ENCODE measurements at places on chromosomes 7 and 10.

- no peak for DNase-seq
Measured at GRCh38 chr7:47407821-47408674, 173.9 kb downstream of the TNS3 start.

DNA sequence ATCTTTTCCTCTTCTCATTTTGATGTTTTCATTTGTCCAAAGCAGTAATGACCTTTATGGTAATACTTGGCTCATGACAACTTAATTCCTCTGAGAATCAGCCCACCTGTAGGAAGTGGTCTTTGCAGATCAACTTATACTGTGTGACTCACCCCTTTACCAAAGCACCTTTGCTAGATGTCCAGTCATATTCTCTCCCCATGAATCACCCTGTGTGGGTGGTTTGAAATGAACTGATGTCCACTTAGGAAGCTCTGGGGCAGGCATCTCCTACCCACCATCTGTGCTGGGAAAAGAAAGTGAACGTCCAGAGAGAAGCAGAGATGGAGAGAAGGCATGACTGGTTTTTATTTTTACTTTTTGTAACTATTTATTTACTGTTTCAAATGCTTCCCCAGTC is 410.3 kb downstream of the KIF20B start:
- DNase-seq: peak; percentile 83

- peak; percentile 73 for DNase-seq
Measured at GRCh38 chr7:33495207-33495606, 365.8 kb downstream of the BBS9 start.

- peak; percentile 60 for DNase-seq
Measured at GRCh38 chr7:151875942-151876898, 695 bp downstream of the PRKAG2 start.

DNA sequence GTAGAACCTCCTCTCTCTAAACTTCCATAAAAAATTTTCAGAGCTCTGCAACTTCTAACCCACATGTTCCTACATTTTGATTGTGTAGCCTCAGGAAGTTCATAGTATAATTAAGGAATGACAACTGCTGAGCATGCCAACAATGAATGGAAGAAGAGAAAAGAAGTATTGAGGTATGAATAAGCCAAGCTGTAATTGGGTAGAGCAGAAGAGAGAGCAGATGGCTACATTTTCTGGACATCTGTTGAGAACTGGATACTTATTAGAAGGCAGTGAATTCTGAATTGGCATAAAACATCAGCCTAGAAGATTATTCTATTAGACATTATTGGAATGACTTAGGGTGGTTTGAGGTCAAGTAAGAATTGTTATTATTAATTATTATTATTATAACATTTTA is 728.3 kb upstream of the PHF14 start:
- no peak for DNase-seq

- no peak for DNase-seq
Measured at GRCh38 chr7:142927085-142927745, 6.3 kb downstream of the TRPV5 start.

GRCh38 chr7:80699045-80699638 is 60.7 kb downstream of the CD36 start:
- no peak for DNase-seq

GRCh38 chr7:25575634-25576033 is 347.3 kb upstream of the NPVF start:
- no peak for DNase-seq

GRCh38 chr10:6416892-6417512 is 163.1 kb downstream of the PRKCQ start:
- peak; percentile 67 for DNase-seq

- no peak for DNase-seq
Measured at GRCh38 chr10:48523820-48524758, 80.8 kb downstream of the ARHGAP22 start.

DNA sequence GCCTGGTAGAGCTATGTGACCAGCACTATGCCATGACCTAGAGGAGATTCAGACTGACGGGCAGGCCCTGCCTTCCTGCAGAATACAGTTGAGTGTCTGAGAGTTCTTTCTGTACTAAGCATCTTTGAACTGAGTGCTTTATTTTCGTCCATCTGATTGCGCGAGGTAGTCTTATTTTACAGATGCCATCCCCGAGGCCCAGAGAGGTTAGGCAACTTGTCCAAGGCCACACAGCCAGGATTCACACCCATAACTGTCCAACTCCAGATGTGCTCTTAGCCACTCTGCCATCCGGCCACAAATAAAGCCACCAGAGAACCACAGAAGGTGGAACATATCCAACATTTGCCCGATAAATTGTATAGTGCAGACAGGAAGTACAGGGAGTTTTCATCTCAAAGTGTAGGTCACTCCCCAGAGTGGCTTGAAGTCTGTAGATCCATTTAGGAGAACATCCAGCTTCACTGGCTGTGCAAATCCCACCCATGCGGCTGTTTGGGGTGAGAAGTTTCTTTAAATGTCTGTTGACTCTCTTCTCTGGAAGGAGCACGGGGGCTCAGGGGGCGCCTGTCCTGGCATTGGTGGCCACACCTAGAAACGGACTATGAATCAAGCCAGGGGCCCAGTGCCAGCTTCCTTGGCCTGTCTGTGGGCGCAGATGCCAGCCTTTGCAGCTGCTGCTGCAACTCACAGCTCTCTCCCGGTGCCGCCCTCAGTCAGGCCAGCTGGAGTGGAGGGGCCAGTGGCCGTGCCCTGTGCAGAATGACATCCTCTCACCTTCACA is 11.1 kb downstream of the CHST3 start:
- DNase-seq: no peak

- DNase-seq: no peak
Measured at GRCh38 chr7:151728746-151729145, 148.2 kb downstream of the PRKAG2 start.

GRCh38 chr7:87322912-87323311 is 22.6 kb upstream of the CROT start:
- no peak for DNase-seq

DNA sequence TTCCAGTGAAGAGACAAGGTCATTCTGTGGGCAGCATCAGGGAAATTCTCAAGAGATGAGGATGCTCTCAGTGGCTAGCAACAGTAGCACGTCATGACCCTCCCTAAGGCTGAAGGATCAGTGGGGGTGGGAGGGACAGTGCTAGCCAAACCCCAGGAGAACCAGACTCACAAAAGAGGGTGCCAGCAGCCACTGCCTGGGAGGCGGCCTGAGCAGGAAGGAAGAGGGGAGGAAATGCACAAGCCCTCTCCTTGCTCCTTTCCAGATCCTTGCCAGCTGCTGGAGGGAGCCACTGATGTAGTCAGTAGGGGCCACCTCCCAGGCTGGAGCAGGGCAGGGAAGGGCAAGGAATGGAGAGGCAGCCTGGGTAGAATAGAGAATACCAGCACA is 302.7 kb downstream of the RPS24 start:
- peak; percentile 96 for DNase-seq

GRCh38 chr10:100907175-100907574 is 5.6 kb upstream of the SLF2 start:
- DNase-seq: no peak

GRCh38 chr10:14409247-14409646 is 78.5 kb upstream of the FRMD4A start:
- no peak for DNase-seq

- no peak for DNase-seq
Measured at GRCh38 chr10:103281753-103282152, 4.8 kb downstream of the INA start.

GRCh38 chr7:112160130-112160770 is 45.9 kb downstream of the DOCK4 start:
- peak; percentile 30 for DNase-seq

GRCh38 chr7:13151978-13152377 is 464.5 kb downstream of the ARL4A start:
- DNase-seq: no peak

- no peak for DNase-seq
Measured at GRCh38 chr7:70646536-70647248, 485.3 kb upstream of the GALNT17 start.

DNA sequence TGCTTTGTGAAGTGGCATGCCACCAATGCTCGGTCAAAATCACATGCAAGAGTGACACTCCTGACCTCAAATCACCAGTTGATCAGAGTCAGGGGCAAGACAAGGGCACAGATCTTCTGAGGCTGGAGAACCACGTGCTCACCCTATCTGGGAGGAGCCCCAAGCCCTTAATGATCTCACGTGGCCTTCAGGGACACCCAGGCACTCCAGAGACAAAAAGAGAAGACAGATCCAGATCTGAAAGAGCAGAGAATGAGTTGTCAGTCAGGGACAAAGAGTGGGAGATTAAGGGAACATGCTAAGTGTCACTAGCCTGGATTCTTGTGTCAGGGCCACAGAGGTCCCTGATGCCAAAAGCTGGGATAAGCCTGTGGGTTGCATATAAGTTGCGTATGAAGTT is 134.3 kb downstream of the PLXNA4 start:
- DNase-seq: no peak

DNA sequence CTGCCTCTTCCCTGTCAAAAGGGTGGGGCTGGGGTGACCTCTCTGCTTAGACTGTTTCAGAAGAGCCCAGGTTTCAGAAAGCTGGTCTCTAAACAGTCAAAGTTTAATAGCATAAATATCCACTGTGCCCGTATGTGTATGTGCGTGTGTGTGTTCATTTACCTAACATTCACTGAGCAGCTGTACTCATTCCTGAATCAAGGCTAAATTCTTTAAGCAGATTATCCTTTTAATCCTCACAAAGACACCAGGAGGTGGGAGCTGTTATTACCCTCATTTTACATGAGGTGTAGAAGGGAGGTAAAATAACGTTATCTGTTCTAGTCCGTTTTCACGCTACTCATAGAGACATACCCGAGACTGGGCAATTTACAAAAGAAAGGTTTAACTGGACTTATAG is 72.2 kb downstream of the RSU1 start:
- DNase-seq: no peak

- DNase-seq: peak; percentile 19
Measured at GRCh38 chr7:135385209-135385608, 124.7 kb downstream of the CNOT4 start.

DNA sequence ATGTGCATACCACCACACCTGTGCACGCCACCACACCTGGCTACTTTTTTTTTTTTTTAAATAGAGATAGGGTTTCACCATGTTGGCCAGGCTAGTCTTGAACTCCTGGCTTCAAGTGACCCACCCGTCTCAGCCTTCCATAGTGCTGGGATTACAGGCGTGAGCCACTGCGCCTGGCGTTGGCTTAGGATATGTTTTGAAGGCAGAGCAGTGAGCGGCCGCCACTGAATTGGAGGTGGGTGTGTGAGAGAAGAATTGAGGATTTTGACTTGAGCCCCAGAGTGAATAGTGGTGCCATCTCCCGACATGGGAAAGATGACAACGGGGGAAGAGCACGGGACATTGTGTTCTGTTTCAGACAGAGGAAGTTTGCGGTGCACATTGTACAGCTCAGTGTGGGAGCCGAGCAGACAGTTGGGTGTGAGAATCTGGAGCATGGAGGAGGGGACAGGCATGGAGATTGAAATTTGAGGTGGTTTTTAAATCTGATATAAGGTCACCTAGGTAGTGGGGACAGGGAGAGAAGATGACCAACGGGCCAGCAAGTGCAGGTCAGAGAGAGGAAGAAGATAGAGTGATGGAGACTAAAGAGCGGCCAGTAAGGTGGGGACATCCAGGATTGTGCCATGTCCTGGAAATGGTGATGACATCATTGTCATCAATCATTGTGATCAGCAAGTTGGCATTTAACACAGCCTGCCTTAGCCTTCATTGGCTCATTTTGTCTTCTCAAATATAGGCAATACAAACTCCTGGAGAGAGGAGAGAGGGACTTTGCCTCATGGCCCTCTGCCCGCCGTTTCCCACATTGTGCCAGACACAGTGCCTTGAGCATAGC is 35.8 kb downstream of the VWA2 start:
- DNase-seq: no peak

DNA sequence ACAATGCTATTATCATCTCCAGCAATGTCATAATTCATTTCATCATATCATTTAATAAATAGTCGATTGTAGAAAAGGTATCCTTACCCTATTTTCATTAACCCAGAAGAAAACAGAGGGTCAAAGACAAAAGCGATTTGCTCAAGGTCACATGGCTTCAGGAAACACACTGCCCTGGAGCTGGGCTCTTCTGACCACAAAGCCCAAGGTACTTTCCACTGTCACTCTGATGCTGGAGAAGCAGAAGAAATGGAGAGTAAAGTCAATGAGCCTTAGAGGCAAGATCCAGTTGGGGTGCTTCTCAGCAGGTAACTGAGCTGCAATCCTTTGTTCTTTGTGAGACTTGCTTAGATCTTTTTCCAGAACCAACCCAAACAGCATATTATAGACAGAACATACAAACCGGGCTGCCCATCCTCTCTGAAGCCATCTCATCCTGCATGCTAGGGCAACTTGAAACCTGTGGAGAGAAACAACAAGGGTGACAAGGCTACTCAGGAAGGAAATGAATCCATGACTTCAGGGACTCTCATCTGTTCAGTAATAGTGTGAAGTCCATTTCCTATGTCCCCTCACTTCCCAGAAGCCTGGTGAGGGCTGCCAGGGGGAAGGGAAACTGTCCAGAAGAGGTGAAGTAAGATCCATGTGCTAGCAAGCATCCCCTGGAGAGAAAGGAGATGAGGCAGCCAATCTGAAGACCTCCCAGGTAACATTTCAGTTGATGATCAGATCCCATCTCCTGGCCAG is 148.6 kb upstream of the SVIL start:
- DNase-seq: no peak

GRCh38 chr7:89549768-89550167 is 604.5 kb upstream of the STEAP1 start:
- DNase-seq: no peak

GRCh38 chr7:5437987-5438386 is 14.4 kb upstream of the TNRC18 start:
- no peak for DNase-seq

- peak; percentile 90 for DNase-seq
Measured at GRCh38 chr10:35331894-35332640, 4.2 kb upstream of the CCNY start.

DNA sequence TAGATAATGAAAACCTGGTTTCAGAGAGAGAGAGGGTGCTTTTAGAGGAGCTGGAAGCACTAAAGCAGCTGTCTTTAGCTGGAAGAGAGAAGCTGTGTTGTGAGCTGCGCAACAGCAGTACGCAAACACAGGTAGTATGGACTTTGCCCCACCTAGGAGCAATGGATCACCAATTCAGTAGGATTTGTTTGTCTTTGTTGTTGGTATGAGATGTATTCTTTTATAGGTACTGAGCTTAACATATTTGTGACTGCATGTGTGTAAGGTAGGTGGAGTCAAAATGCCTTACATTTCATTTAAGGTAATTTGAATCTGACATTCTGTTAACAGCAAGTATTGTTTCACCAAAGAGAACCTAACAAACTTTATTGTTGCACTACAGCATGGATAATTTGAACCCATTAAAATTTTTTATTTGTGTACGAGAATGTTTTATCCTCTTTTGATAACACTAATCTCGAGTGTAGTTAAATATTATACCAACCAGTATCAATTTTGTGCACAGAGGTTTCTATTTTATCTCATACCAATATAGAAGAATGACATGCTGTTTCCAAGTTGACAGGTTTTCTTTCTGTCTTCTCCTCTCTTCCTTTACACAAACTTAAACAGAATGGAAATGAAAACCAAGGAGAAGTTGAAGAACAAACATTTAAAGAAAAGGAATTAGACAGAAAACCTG is 92.1 kb downstream of the CYP51A1 start:
- DNase-seq: no peak
